Right lobe of liver (tissue), 6 donors: ENCODE measurements at places on chromosomes 1 and 21.

DNA sequence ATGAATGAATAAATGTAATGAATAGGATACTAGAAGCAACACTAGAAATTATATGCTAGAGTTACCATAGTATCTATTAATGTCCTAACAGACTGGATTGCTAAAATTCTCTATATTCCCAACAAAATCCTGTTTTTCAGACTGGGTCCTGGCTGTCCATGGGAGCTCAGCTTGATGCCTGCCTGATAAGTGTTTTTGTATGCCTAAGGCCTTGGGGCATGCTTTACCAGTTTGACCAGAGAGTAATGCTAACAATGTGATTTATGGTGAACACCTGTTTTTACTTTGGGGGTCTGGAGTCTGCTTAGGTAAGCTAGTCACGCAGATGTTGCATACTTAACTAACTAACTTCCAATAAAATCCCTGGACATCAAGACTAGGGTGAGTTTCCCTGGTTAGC is 318.8 kb upstream of the DEPDC1 start:
- no peak for DNase-seq

DNA sequence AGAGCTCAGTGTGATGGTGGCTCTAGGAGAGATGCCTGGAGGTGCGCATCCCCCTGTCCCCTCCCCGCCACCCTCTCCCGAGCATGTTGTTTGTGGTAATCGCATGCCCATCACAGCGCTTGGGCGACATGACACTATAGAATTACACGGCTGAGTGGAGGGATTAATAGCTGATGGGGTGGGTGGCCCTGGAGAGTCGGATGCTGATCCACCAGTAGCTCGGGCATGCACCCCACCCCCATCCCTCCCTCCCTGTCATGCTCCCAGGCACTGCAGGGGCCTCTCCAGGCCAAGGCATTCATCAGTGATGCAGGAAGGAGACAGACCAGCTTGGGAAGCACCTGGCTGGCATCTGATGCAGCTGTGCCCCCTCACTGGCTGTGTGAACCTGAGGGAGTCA is 159.0 kb upstream of the IGSF21 start:
- DNase-seq, result no peak

GRCh38 chr1:2879026-2879425 is 77.5 kb upstream of the TTC34 start:
- DNase-seq, result no peak

DNA sequence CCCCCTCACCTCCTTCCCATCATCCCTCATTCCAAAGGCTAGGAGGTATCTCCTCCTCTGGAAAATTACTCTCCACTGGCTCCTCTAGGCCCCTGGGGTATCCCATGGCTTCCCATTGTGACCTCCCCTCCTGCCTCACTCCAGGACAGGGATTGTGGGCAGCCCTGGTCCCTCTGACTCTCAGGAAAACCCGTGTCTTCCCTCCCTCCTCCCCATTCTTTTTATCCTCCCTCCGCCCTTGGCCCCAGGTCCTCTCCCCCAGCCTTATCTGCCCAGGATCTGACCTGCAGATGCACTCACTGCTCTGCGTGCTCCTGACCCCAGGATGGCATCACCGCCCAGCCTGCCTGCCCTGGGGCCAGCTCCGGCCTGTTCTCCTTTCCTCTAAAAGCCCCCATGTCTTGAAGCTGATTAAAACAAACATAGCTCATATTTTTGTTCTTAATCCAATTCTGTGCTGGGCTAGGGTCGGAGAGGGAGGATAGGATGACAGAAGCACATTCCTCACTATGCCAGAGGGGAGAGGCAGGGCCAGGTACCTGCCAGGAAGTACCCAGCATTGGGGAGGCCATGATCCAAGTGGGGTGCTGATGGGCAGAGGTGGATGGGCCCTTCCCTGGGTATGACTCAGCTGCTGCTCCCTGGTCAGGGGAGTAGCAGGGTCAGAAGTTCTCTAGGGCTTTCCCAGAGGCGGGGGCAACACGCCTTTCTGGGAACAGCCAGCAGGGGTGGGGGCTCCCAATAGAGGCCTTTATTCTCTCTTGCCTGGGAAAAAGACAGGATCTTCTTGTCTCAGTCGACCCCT is 13.8 kb upstream of the UBL4B start:
- DNase-seq, result no peak

DNA sequence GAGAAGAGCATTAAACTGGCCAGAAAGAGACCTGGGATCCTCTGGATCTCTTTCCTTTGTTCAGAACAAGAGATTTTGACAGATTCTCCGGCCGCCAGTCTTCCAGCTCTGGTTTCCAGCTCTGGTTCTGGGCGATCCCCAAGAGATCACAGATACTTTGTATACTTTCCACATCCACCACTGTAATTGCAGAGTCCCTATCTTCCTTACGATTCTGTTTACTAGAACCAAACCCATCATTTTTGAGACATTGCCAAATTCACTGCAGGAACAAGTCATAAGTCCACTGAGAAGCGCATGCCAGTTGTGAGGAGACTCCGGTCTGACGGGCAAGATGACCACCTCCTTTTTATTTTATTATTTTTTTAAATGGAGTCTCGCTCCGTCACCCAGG is 505.2 kb downstream of the SMYD3 start:
- DNase-seq, result no peak

DNA sequence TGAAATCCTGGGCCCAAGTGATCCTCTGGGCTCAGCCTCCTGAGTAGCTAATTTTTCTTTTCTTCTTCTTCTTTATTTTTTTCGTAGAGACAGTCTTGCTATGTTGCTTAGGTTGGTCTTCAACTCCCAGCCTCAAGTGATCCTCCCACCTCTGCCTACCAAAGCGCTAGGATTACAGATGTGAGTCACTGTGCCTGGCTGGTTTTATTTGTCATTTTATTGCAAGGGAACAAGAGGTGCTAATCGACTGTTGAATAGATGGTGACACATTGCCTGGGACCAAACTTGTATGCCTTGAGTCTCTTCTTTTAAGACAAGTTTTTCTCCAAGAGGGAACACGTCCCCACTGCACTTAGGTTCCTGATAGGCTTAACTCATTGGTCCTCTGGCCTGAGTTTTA is 20.0 kb upstream of the KLHDC8A start:
- no peak for DNase-seq

DNA sequence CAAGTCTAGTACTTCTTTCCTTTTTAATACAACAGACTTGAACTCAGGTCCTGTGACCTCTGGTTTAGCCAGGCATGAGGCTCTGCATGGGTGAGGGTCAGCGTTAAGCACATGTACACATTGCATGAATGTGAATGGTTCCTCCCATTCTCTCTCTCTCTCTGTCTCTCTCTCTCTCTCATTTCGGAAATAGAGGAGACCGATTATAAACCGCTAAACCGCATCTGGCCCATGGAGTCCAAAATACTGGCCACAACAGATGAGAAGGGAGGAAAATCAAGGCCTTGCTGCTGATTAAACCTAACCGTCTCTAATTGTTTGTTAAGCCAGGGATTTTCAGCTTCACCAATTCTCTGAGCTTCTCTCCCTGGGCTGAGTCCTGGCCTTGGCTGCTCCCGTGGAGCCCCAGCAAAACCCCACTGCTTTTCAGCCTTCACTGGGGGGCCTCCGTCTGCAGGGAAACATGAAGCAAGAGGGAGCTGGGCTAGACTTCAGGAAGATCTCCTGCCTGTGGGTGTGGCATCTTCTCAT is 6.6 kb downstream of the RSPO1 start:
- no peak for DNase-seq

DNA sequence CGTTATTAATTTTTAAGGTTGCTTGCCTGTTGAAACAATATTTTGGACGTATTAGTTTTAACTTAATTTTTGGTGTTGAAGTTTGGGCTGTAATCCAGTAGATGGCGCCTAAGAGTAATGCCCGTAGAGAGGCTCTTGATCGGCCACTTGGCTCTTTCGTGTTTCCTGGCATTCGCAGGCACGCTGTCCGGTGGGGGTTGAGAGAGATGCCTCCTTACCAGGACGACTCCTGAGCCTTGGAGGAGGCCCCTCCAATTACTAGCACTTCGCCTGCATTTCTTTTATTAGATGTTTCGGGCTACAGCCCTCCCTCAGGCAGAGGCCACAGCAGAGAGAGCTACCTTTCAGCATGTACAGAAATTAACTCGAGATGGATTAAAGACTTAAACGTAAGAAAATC is 12.0 kb downstream of the OR2M4 start:
- no peak for DNase-seq

- no peak for DNase-seq
Measured at GRCh38 chr1:36083635-36084496, at the start of gene TEKT2. TSS of gene TEKT2 (plus strand) at chr1:36084094. CDS start at chr1:36084922, 828 bp downstream.

GRCh38 chr1:30323841-30324240 is 399.5 kb downstream of the MATN1 start:
- no peak for DNase-seq

GRCh38 chr1:200257235-200257634 is 152.6 kb downstream of the ZNF281 start:
- no peak for DNase-seq

GRCh38 chr1:35714921-35715567 is 3.6 kb downstream of the C1orf216 start:
- no peak for DNase-seq

- no peak for DNase-seq
Measured at GRCh38 chr1:34781071-34781843, at the start of gene GJB3. TSS of gene GJB3 (plus strand) at chr1:34781214. CDS start at chr1:34784763, 3,549 bp downstream.
